ENCODE measurements at places on chromosomes 3 and 15. TPM values are rescaled to one million over a fixed set of nuclear protein-coding genes. Genes with fewer than 3 reads are reported as not detected.

The CFAP92 gene
- total RNA-seq = 1.6 TPM

GRCh38 chr3:44120721-44121582 lies 120.7 kb upstream of the TOPAZ1 start:
- DNase-seq = no peak

DNA sequence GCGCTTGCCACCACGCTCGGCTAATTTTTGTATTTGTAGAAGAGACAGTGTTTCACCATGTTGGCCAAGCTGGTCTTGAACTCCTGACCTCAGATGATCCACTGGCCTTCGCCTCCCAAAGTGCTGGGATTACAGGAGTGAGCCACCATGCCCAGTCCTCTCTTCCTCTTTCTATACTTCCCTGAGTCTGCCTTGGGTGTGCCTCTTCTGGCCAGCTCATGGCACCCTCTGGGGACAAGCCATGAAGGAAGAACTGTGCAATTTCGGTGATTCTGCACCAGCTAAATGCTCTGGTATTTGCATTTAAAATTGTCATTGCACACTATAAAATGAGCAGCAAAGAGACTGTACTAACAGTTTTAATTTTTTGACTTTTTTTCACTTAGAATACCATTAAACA lies 66.6 kb downstream of the IL20RB start:
- no peak for DNase-seq

DNA sequence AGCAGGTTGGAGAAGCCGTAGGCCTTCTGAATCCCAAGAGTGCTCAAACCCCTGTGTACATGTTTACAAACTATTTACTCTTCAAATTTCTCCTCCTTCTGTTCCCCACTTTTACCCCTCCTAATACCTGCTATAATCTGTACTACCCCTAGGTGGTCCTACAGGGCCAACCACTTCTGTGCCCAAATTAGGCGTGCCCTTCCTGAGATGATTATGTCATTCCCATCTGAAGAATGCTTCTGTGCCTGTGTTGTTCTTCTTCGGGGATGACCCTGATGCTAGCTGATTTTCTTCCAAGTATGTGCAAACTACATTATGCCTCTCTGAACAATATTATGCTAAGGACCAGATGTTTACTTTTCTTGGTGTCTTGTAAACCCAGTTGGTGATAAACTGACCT lies 20.5 kb downstream of the RBP2 start:
- DNase-seq = no peak

GRCh38 chr15:45187894-45188830 lies at the start of gene SHF:
Gene SHF, minus strand, starts transcription at chr15:45187966. Its CDS starts 15 bp downstream, at chr15:45187951.
- DNase-seq = peak; percentile 77

Data from frontal cortex (tissue), 4 donors.